ENCODE measurements at places on chromosomes 12 and 14. TPM values are rescaled to one million over a fixed set of nuclear protein-coding genes. Genes with fewer than 3 reads are reported as not detected.

DNA sequence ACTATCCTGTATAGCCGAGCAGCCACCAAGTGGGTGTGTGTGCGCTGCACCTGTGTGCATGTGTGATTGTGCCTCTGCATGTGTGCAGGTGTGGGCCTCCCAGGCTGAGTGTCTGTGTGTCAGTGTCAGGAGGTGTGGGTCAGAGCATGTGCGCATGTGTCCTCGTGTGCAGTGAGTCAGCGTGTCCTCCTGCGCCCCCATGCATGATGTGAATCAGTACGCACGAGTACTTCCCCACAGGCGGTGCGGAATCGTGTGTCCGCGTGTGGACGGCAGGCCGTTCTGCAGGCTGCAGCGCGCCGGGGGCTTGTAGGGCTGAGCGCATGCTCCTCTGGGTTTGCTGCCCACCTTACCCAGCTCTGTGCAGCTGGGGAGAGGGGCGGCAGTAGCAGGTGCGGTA, 34.2 kb downstream of the DTX1 start:
- no peak for DNase-seq

Gene SPPL3
- 53.4 TPM for total RNA-seq

DNA sequence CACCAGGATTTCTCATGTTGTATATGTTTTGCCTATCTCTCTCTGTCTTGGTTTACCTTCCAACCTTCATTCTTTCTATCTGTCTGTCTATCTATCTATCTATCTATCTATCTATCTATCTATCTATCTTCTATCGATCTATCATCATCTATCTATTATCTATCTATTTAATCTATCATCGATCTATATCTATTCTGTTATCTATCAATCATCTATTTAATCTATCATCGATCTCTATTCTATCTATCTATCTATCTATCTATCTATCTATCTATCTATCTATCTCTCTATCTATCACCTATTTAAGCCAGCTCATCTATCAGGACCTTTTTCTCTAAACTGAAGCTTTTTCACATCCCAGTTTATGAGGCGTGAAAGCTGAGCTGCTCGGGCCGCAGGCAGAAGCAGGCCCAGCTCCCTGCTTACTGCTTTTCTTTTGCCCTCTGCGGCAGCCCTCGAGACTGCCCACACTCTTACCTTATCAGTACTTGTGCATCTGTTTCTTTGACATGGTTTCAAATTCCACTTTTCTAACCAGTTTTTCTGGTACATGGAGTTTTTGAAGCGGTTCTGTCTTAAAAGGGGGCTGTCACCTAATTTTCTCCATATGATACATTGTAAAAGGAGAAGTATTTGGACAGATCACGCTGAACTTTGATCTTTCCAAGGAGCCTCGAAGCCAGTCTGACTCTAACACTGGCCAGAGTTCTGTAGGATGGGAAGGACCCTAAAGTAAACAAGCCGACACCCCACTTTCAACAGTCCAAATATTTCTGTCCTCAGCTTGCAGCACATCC, 44.4 kb upstream of the GSG1 start:
- no peak for DNase-seq

DNA sequence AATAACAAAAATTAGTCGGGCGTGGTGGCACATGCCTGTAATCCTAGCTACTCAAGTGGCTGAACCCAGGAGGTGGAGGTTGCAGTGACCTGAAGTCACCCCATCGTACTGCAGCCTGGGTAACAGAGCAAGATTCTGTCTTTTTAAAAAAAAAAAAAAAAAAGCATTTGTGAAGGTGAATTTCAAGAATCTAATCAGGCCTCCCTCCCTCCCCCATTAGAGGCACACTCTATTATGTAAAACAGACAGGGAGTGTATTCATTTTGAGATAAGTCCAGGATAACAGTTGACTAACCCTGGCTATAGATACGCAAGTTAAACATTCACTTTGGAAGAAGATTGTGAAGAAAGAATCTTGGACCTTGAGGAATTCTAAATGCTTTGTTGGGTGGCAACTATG, 2.9 kb downstream of the RESF1 start:
- DNase-seq: no peak

Gene GCH1
- 2.4 TPM for total RNA-seq

- DNase-seq: no peak
These were observed 176.7 kb upstream of the ATF7IP start for GRCh38 chr12:14188744-14189143.

Gene SIX1
- total RNA-seq: 79.6 TPM

Gene NRXN3
- 1.2 TPM for total RNA-seq
